ENCODE measurements at places on chromosomes 12 and 14. TPM values are rescaled to one million over a fixed set of nuclear protein-coding genes. Genes with fewer than 3 reads are reported as not detected.

- no peak for DNase-seq
These were observed 85.6 kb upstream of the PPP4R3A start for GRCh38 chr14:91595736-91596135.

- no peak for DNase-seq
These were observed 287.2 kb upstream of the DIO2 start for GRCh38 chr14:80498533-80498932.

DNA sequence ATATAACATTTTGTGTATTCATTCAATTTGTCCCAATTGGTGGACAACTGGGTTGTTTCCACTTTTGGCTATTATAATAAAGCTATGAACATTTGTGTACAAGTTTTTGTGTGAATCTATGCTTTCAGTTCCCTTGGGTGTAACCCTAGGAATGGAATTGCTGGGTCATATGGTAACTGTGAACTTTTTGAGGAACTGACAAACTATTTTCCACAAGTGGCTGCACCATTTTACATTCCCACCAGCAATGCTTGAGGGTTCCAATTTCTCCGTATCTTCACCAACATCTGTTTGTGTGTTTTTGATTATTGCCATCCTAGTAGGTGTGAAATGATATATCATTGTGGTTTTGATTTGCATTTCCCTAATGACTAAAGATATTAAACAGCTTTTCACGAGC is 13.0 kb downstream of the LPCAT3 start:
- no peak for DNase-seq

DNA sequence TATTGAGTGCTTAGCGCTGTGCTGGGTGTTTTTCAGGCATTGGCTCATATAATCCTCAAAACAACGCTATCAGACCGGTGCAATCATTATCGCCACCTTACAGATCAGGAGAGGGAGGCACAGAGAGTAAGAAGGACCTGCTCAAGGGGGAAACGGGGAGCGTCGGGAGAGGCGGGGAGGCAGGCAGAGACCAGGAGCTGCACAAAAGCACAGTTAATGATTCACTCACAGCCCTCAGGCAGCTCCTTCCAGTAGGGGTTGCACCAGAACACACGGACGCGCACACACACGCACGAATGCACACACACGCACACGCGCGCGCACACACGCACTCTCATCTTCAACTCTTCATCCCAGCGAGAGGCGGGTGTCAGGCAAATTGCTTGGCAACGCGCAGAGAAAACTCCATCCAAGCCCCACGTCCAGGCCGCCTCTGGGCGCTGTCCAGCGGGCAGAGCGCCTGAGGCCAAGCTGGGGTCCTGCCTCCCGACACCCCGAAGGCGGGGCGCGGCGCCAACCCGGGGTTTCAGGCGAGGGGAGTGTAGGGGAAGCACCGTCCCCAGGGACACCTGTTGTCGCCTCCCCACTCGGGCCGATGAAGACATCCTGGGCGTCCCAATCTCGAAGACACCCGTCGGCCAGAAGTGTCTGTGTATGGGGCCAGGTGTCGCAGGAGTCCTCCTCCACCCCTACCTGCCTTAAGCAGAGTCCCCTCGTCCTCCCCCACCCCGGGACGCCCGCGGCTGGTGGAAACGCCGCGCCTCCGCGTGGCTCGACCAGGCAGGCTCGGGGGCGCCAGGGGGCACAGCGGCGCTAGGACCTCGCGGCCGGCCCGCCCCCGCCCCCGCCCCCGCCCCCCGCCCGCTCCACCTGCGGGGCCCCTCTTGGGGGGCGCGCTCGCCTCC is 35.5 kb upstream of the STON2 start:
- DNase-seq, result peak; percentile 72

GRCh38 chr12:14828892-14829291 is 14.4 kb downstream of the ART4 start:
- DNase-seq, result no peak

The CBLN3 gene
- total RNA-seq, result 1.4 TPM

The BHLHE41 gene
- 5.8 TPM for total RNA-seq

The DNAI7 gene
- total RNA-seq, result 1.8 TPM

The NACA gene
- total RNA-seq, result 988 TPM
